ENCODE measurements at places on chromosomes 7 and 10.

DNA sequence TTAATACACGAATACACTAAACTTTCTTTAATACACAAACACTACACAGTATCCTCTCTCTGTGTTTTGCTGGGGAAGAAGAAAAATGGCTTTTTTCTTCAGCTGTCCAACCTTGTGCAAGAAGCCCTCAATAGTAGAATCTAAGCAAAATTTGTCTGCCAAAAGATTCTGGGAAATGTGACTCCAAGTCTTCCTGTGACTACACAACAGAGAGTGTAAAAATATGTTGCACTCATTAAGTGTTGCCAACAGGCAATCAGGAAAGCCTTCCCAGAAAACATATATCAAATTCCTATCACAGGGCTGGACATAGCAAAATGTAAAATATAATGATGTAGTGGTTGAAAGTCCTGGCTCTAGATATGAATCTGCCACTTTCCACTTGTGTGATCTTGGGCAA lies 825.1 kb upstream of the ZWINT start:
- no peak for DNase-seq

GRCh38 chr7:15326044-15326644 lies 235.7 kb downstream of the AGMO start:
- DNase-seq: no peak

- no peak for DNase-seq
Measured at GRCh38 chr7:134625550-134625949, 21.1 kb upstream of the BPGM start.

DNA sequence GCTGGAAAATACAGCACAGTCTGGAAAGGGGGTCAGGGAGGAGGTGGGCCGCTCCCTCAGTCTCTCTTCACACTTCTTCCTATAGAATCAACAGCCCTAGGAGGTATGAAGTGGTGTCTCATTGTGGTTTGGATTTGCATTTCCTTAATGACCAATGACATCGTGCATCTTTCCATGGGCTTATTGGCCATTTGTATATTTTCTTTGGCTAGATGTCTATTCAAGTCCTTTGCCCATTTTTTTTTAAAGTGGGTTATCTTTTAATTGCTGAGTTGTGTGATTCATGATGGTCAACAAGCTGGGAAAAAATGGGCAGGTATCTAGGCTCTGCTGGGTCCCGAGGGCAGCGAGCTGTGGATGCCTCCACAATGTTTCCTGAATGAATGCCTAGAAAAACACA lies 29.1 kb downstream of the TMEM130 start:
- no peak for DNase-seq

- DNase-seq: no peak
Measured at GRCh38 chr10:14625765-14626525, 148.8 kb downstream of the FAM107B start.

- no peak for DNase-seq
Measured at GRCh38 chr10:114110174-114110972, 63.6 kb downstream of the CCDC186 start.

All from activated T-cell treated with anti-CD3 and anti-CD28 coated beads for 48 hours (primary cell).